ENCODE measurements at places on chromosomes 11 and 22.

DNA sequence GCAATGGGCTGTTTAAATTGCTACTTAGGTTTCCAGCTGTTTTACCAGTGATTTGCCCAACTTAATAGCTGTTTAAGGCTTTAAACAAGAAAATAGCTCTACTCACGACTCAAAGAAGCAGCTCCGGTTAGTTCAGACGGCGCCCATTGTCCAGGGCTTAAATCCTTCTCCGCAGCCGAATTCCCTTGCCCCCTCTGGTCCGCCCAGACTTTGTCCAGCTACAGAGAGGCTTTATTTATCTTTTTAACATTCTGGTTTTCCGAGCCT lies 20.9 kb upstream of the SCUBE1 start:
- no peak for DNase-seq

GRCh38 chr22:27651486-27651885 lies 150.1 kb downstream of the MN1 start:
- no peak for DNase-seq

- DNase-seq, result no peak
Observed at GRCh38 chr11:69575296-69576068, 65.5 kb upstream of the CCND1 start.

- no peak for DNase-seq
Observed at GRCh38 chr11:130137999-130138398, 21.6 kb upstream of the ST14 start.

GRCh38 chr11:122681070-122681469 lies 25.5 kb downstream of the UBASH3B start:
- no peak for DNase-seq

GRCh38 chr11:63670433-63671321 lies 499 bp downstream of the ATL3 start:
- peak; percentile 66 for DNase-seq

DNA sequence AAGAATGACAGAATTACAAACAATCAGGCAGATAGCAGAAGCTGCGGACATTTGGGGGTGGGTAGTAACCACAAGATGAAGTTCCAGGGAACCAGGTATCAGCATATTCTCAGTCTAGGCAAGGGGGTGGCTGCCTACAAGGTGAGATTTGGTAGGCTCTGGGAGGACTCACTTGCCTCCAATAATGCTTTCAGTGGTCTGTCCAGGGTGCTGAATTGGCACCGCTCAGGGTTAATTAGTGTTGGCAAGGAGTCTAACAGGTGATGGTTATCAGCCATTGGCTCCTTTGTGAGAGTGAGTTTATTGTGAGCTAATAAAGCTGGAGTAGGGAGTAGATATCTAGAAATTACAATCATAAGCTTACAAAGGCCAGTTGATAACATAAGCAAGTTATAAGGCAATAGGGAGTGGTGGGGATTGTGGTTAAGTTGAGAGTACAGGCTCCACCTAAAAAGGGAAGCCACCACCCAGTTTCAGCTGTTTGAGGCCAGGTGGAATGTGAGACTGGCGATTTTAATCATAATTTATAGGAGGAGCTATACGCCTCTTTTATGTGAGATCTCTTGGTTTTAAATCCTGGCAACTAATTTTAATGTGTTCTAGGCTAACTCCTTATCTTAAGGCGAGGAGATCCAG lies 320.5 kb downstream of the MIAT start:
- peak; percentile 82 for DNase-seq

GRCh38 chr11:28460348-28460747 lies 352.2 kb downstream of the METTL15 start:
- no peak for DNase-seq

DNA sequence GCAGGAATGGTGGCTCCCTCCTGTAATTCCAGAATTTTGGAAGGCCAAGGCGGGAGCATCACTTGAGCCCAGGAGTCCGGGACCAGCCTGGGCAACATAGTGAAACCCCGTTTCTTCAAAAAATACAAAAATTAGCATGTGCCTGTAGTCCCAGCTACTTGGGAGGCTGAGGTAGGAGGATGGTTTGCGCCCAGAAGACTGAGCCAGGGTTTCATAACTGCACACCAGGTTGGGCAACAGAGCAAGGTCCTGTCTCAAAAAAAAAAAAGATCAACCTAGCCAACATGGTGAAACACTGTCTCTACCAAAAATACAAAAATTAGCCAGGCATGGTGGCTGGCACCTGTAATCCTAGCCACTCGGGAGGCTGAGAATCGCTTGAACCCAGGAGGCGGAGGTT lies 6.4 kb downstream of the A4GALT start:
- no peak for DNase-seq

DNA sequence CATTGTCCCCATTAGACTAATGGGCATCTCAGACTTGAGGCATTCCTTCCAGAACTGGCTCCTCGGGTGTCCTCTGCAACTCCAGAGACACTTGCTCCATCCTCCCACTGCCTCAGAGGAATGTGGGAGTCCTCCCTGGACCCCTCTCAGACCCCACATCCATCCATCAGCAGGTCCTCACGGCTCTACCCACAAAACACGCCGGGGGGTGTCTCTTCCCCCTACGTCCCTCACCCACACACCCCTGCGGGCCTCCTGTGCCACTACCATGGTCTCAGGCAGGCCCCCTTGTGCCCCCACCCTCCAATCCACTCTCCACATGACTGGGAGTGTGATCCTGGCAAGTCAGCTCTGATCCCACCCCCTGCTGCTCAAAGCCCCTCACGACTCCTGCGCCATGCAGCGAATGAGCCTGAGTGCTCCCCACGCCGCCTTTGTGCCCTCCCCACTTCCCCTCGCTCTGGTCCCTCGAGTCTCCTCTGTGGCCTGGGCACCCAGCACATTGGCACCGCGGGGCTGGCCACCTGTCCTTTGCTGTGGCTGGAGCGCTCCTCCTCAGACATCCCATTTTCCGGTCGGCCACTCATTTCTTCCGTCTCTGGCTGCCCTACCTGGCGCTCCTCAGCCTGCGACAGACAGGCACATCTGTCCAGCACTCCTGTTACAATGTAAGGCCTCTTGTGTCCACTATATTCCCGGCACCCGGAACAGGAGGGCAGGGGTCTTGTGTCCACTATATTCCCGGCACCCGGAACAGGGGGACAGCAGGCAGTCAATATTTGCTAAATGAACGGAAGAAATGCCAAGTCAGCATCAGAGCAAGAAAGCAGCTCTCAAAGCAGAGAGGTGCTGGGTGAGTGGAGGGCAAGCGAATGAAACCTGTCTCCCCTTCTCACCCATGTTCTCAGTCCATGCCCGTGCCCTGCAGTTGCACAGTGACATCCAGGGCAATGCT lies 14.2 kb upstream of the MOB2 start:
- no peak for DNase-seq

- no peak for DNase-seq
Observed at GRCh38 chr11:41775296-41775695, 315.8 kb upstream of the LRRC4C start.

DNA sequence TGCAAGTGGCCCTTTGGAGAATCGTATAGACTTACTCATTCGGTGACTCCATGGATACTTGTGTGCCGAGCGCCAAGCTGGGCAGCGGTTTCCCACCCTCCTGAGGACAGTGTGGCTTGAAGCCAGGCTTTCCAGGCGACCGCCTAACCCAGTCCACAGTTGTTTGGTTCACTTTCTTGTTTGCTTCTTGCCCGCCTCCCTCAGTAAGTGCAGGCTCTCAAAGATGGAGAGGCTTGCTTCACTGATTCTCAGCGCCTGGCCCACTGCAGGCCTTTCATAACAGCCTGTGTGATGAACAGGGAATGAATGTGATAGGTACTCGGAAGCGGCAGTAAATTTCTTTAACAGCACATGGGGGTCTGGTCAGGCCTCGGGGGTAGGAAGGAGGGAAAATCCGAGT lies 11.2 kb upstream of the MDK start:
- DNase-seq, result no peak

DNA sequence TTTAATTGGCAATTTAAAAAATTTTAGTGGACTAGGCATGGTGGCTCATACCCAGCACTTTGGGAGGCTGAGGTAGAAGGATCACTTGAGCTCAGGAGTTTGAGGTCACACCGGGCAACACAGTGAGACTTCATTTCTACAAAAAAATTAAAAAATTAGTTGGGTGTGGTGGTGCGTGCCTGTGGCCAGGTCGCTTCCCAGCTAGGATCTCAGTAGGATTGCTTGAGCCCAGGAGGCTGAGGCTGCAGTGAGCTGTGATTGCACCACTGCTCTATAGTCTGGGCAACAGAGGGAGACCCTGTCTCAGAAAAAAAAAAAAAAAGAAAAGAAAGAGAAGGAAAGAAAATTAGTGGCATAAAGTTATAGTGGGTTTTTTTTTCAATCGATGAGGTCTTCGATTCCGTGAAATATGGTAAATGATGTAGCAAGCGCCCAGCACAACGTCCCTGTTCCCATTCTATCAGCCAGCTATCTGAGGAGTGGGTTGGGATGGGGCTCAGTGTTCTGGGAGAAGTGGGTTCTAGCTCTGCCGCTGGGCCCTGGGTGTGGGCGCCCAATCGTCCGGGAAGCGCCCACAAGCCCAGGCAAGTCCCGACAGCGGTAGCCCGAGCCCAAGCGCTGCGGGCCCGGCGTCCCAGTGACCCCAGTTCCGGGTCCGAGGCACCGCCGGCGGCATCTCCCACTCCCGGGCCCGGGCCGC lies 1.4 kb downstream of the FOSL1 start:
- DNase-seq, result no peak

DNA sequence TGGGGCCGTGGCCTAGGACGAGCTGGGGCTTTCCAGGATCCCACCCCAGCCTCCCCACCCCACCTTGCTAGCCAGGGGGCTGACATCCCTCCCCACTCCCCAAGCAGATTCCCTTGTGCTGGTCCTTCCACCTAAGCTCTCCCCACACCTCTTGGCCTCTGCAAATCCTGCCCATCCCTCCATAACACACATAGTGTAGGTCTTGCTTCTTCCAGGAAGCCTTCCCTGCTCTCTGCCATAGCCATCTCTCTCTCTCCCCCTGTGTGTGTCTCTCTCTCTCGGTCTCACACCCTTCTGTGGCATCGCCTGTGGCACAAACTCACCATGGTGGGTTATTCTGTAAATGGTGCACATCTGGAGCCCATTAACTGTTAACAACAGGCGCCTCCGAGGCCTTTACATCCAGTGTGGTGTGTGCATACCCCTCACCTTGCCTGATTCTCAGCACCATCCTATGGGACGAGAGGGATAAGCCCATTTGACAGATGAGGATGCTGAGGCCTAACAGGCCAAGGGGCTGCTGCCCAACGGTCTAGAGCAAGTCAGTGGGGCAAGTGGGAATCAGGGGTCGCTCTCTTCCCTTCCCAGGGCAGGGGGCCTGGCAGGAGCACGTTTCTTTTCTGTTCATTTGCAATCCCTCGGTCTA lies 22.2 kb upstream of the PICK1 start:
- DNase-seq, result no peak

GRCh38 chr11:115078461-115079438 lies 400.4 kb downstream of the NXPE2 start:
- DNase-seq, result no peak

DNA sequence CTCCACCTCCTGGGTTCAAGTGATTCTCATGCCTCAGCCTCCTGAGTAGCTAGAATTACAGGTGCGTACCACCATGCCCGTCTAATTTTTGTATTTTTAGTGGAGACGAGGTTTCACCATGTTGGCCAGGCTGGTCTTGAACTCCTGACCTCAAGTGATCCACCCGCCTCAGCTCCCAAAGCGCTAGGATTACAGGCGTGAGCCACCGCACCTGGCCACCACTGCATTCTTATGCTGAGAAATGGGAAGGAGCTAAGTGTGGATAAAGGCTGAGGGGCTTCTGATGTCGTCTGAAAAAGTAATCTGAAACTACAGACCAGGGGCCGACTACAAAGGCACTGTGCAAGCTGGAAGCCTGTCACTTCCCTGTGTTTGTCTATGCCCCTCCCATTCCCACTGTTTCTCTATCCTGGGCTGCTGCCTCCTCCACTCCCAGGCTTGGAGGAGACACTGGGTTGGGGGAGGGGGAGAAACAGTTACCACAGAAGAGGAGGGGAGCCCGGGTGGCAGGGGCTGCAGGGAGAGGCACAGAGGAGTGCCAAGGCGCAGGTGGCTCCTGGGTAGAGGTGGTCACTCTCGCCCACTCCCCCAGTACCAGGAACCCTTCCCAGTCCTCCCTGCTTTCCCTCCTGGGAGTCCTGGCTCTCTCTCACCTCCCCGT lies 2.9 kb upstream of the MTA2 start:
- no peak for DNase-seq

GRCh38 chr22:27295040-27295439 lies 506.5 kb downstream of the MN1 start:
- DNase-seq, result no peak

DNA sequence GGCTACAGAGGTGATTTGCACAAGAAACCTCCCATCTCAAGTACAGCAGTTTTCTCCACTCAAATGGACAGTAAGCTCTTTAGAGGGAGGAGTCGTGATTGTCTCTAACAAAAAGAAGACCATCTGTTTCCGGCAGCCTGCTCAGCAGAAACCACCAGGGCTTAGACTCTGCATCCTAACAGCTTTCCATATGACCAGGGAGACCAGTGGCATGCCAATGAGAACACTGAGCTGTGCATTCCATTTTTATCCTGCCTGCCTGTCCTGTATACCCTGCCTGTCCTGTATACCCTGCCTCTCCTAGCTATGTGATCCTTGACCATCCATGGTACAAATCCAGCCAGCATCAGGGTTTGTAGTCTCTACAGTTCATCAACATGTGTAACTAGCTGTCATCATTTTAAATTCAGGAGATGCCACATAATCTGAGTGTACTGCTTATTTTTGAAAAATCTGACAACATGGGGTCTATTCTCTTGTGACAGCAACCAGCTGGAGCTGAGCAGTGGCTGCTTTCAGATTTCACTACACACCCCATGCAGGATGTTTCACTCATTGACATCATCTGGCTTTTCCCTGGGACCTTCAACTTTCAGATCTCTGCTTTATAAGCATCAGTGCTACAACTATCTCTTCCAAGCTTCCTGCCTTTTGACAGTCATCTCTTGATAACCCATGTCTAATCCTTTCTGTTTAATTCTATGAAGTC lies 50.5 kb upstream of the POU2AF2 start:
- DNase-seq, result no peak

- no peak for DNase-seq
Observed at GRCh38 chr11:116871248-116871647, 33.8 kb upstream of the APOA1 start.

GRCh38 chr11:73288873-73289707 lies 17.0 kb downstream of the P2RY6 start:
- DNase-seq, result peak; percentile 69
